ENCODE measurements at places on chromosomes 3 and 15. TPM values are rescaled to one million over a fixed set of nuclear protein-coding genes. Genes with fewer than 3 reads are reported as not detected.
A peak's percentile ranks its signal among the peaks of the same experiment; 100 is the strongest.

The SLC12A1 gene
- not detected for total RNA-seq

The ZNF620 gene
- 6.2 TPM for total RNA-seq

The AQR gene
- total RNA-seq, result 34.4 TPM

DNA sequence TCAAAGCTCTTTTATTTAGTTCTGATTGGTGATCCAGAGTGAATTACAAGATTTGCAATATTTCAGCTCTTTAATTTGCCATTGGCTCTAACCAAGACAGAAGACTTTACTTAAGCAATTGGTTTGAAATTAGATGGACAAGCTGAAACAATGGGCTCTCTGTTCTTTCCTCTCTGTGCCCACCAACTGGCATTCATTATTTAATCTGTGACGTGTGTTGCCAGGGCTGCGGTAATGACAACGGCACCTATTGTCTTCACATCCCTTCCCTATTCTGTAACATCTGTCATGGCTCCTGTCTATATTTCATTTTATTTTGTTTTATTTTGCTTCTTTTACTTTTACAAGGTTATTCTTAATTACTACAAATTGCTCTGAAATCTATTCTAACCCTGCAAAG is 33.9 kb downstream of the PLD1 start:
- peak; percentile 63 for DNase-seq

- no peak for DNase-seq
Observed at GRCh38 chr3:52872245-52872644, 25.1 kb downstream of the STIMATE start.

DNA sequence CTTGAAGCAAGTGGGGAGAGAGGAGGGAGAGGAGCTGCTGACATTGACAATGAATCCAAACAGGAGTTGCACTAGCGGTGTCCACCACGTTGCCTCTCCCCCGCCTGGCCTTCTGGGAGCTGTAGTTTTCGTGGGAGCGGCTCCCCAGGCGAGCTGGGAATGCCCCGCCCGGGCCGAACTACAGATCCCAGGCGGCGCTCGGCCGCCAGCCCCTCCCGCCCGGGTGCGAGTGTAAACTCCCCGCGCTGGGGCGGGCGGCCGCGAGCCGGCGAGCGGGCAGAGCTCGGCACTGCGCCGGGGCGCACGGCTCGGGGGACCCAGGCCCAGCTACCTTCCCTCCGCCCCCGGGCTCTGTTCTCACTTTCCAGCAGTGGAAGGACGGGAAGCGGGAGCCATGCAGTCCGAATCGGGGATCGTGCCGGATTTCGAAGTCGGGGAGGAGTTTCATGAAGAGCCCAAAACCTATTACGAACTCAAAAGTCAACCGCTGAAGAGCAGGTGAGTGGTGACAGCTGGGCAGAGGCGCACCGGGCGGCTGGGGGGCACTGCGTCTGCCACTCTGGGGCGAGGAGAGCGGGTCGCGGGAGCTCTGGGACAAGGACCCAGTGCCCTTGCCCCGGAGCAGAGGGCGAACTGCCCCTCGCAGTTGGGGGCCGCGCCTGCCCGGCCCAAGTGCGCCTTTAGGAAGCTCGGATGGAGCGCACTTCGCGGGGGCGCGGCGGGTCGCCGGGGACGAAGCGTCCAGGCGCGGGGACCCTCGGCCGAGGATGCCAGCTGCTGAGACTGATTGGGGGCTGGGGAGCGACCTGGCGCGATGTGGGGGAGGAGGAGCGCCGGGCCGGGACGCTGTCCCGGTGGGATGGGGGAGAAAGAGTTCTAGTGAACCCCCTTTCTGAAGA is at the start of gene MITF:
MITF (plus strand) TSS at position 261 of the 899 bp plus-strand sequence; CDS start at position 395, 134 bp downstream.
- peak; percentile 83 for DNase-seq

DNA sequence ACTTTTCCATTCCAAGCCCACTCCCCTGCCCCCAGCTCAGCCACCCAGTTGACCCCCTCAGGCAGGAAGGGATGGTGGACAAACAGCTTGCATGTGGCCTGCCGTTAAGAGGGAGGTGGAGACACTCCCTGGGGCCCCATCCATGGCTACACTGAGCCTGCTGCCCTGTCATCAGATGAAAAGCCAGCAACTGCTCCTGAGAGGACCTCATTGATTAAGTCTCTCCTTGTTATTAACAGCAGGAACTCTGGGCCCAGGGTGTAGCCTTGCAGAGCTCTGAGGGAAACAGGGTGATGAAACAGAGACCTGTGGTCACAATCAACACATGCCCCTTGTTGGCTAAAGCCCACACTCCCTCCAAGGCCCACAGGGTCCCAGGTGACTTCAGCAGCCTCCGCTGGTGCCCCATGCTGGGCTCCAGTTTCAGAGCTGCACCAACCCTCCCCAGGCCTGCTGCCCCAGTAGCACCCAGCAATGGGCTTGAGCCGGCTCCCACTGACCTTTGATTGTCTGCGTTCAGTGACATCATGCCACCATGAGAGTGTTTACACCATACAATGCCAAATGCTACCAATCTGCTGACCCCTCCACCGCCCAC is 22.3 kb upstream of the TLE3 start:
- no peak for DNase-seq

The LRRC2 gene
- total RNA-seq, result 13.8 TPM

GRCh38 chr3:37457378-37458065 is 283.1 kb upstream of the LRRFIP2 start:
- DNase-seq, result no peak

DNA sequence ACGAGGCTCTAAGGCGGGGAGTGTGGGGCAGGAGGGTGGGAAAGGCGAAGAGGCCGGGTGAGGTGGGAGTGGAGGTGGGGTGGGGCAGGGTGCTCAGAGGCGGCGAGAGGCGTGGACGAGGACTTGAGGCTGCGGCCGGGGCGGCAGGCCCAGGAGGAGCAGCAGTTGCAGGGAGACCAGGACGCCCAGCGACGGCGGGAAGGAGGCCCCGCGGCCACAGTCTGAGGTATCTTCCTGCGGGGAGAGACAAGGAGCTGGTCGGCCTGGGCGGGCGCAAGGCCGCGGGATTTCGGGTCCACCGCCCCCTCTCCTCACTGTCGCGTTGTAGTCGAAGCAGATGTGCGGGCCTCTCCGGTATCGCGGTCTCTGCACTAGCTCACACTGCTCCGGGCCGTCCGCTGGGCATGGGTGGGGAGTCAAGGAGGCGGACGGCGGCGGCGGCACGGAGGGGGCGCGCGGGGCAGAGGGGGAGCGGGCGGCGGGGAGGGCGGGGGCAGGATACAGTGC is 5.3 kb upstream of the TMEM115 start:
- DNase-seq, result no peak

- no peak for DNase-seq
Observed at GRCh38 chr3:122268257-122269024, 56.6 kb upstream of the CSTA start.

The CILP gene
- 203 TPM for total RNA-seq

The ITGB5 gene
- total RNA-seq, result 181 TPM

DNA sequence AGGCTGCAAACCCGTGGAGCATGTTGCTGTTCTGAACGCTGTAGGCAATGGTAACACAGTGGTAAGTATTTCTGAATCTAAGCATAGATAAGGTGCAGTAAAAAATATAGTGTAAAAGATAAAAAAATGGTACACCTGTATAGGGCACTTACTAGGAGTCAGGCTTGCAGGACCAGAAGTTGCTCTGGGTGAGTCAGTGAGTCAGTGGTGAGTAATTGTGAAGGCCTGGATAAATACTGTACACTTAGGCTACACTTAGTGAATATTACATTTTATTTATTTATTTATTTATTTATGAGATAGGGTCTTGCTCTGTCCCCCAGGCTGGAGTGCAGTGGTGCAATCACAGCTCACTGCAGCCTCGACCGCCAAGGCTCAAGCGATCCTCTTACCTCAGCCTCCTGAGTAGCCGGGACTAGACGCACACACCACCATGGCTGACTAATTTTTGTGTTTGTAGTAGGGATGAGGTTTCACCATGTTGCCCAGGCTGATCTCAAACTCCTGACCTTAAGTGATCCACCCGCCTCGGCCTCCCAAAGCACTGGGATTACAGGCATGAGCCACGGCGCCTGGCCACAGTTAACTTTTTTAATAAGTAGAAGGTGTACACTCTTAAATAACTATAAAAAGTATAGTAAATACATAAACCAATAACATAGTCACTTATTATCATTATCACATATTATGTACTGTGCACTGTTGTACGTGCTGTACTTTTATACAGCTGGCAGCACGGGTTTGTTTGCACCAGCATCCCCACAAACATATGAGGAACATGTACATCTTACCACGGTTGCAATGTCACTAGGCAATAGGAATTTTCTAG is 155.1 kb downstream of the IGF1R start:
- DNase-seq, result no peak

The DPP8 gene
- total RNA-seq, result 42.6 TPM

GRCh38 chr15:42069496-42070278 is 24.7 kb downstream of the PLA2G4D start:
- DNase-seq, result no peak

- no peak for DNase-seq
Observed at GRCh38 chr15:67119238-67119846, 53.9 kb downstream of the SMAD3 start.

- no peak for DNase-seq
Observed at GRCh38 chr15:82231233-82231632, 31.3 kb downstream of the EFL1 start.

GRCh38 chr3:87270908-87271700 is 5.3 kb downstream of the POU1F1 start:
- DNase-seq, result no peak

- no peak for DNase-seq
Observed at GRCh38 chr3:156675830-156676767, 1.7 kb downstream of the TIPARP start.

The CLDN18 gene
- total RNA-seq, result not detected

DNA sequence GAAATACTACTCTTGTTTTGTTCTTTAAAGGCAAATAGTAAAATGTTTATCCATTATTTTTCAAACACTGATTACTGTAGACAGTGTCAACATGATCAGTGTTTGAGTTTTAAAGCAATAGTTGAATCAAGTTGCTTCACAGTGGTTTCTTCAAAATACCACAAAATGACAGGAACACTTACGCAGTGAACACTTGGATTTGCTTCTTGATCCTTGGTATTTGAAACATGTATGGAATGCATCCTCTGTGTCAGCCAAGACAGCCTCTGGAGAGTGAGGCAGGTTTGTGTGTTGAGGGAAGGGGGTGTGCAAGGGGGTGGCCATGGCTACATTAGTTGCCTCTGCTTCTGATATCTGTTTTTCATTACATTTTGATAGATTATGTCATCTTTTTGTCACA is 413.0 kb downstream of the RBMS3 start:
- no peak for DNase-seq

GRCh38 chr15:51077221-51078153 is 17.2 kb downstream of the TNFAIP8L3 start:
- peak; percentile 27 for DNase-seq

GRCh38 chr3:16494094-16494493 is 19.4 kb downstream of the RFTN1 start:
- DNase-seq, result no peak

The ITPKA gene
- 0.15 TPM for total RNA-seq

DNA sequence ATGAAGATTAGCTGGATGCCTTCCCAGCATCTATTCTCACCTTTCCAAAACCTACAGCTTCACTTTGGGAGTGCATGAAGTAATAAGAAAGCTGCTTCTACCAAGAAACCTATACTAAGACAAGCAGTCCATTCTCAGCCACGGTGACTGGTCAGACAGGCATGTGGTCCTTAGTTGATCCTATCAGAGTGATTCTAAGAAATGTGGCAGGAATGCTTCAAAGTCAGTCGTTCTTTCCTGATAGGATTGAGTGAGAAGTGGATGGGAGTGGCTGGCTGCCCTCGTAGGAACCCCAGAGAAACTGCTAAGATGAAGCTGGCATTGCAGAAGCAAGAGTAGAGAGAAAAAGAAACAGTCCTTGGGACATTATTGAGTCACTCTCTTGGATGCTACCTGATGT is 16.6 kb downstream of the FOXB1 start:
- no peak for DNase-seq

GRCh38 chr3:12560505-12561190 is 3.8 kb downstream of the MKRN2 start:
- no peak for DNase-seq

The WDR72 gene
- total RNA-seq, result not detected

The SEMA3G gene
- total RNA-seq, result 12.3 TPM

The HCLS1 gene
- 42.6 TPM for total RNA-seq

Data from breast epithelium (tissue), 4 donors.